ENCODE measurements at places on chromosomes 4 and X. TPM values are rescaled to one million over a fixed set of nuclear protein-coding genes. Genes with fewer than 3 reads are reported as not detected.

Gene SLITRK4
- 76.3 TPM for total RNA-seq

Gene ESX1
- not detected for total RNA-seq

Gene ATP1B4
- not detected for total RNA-seq

Gene TRAPPC2
- 8.2 TPM for total RNA-seq

Gene DACH2
- not detected for total RNA-seq

Gene HSD17B13
- total RNA-seq: 0.59 TPM

Gene GLOD5
- total RNA-seq: not detected

Gene GRPR
- total RNA-seq: 5.3 TPM

Gene CFAP299
- under 0.01 TPM for total RNA-seq

Gene DGAT2L6
- not detected for total RNA-seq

Gene BEND2
- total RNA-seq: not detected
